ENCODE measurements at places on chromosomes 3 and 15.

GRCh38 chr3:59810606-59811005 lies 760.8 kb upstream of the CFAP20DC start:
- no peak for DNase-seq

- DNase-seq: no peak
These were observed 308.9 kb downstream of the EPHB1 start for GRCh38 chr3:135103917-135104316.

- no peak for DNase-seq
These were observed 194.9 kb upstream of the EPHA6 start for GRCh38 chr3:96619475-96619874.

- DNase-seq: no peak
These were observed 1.5 kb upstream of the SLC24A5 start for GRCh38 chr15:48119277-48119676.

- peak; percentile 39 for DNase-seq
These were observed at the start of gene CALML4 for GRCh38 chr15:68204776-68205557. CALML4 (minus strand) TSS chr15:68205332; CDS start chr15:68205247, 85 bp downstream.

GRCh38 chr15:88031461-88031860 lies 225.1 kb downstream of the NTRK3 start:
- DNase-seq: peak; percentile 52

- no peak for DNase-seq
These were observed 21.3 kb downstream of the ITGA11 start for GRCh38 chr15:68410466-68411342.

- DNase-seq: no peak
These were observed 929.7 kb upstream of the CFAP20DC start for GRCh38 chr3:59979542-59979941.

DNA sequence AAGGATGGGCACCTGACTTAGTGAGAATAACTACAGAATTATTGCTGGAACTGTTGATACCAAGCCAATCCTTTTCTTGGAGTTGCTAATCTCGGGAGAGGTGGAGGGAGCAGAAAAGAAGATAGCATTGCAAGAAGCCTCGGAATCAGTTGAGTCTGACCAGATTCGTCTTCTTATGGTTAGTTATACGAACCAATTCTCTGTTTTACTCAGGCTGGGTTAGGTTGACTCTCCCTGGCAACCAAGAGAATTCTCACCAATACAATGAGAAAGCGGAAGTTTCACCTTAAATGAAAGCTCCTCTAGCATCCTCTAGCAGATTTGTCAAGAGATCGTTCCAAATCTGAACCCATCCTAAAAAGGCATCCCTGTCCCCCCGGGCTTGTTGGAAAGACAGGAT lies 43.5 kb upstream of the UBE2E1 start:
- DNase-seq: no peak

DNA sequence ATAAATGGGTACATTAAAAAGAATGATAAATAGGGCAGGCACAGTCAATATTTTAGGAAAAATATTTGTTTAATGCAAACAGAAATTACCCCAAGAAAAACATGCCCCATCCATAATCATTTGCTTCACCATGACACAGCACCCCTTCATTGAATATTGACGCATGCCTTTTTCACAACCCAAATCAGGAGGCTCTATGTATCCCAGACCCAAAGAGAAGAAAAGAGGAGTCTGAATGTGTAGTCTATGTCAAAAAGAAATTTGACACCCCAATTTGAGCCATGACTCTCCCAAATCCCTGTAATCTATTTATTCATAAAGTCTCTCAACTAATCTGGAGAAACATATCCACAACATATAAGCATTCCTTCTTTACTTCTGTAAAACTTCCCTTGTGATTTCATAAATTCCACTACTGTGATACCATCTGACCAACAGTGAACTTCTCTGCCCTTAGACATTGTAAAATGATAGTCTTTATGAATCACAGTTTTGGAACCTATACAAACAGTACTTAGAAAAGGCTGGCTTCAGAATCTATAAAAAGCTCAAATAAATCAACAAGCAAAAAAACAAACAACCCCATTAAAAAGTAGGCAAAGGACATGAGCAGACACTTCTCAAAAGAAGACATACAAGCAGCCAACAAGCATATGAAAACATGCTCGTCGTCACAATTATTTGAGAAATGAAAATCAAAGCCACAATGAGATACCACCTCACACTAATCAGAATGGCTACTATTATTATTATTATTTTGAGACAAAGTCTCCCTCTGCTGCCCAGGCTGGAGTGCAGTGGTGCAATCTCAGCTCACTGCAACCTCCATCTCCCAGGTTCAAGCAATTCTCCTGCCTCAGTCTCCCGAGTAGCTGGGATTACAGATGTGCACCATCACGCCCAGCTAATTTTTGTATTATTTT lies 53.4 kb upstream of the XRN1 start:
- DNase-seq: peak; percentile 94

- DNase-seq: peak; percentile 24
These were observed 570.0 kb upstream of the NR2F2 start for GRCh38 chr15:95760508-95760907.

DNA sequence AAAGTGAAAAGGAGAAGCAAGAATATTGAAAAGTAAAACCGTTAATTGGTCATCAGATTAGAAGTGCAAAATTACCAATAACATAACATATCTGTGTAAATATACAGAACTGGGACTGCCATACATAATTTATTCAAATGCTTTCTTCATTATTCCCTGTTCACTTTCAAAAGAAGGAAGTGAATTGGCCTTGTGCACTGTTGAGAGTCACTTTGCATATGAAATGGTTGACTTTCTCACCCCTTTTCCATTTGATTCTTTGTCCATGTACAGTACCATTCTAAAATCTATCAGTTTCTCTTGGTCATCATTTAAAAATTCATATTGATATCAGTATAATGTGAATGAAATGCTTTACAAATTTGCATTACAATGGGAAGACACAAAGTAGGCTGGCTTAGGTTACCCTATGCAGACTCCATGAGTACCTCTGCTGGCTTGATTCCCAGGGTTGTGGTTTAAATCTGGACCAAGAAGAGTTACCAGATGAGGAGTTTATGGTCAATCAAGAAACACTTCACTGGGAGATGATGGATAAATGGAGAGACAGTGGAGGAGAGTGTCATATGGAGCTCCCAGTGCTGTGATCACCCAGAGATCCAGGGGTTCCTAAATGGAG lies 210.9 kb upstream of the TOPAZ1 start:
- DNase-seq: peak; percentile 70

DNA sequence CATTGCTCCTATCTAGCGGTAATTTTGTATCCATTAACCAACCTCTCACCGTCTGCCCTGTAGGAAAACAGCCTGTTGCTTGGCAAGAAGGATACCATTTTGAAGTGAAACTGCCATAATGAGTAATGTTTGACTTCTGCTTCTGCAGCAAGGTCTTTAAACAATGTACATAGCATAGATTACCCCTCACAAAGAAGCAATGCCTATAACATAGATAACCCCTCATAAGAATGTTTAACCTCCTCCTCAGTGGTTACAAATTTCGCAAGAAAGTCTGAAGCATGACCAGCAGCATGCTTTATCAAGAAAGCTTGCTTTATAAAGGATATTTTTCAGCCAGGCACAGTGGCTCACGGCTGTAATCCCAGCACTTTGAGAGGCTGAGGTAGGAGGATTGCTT lies 61.2 kb upstream of the MFGE8 start:
- DNase-seq: no peak

DNA sequence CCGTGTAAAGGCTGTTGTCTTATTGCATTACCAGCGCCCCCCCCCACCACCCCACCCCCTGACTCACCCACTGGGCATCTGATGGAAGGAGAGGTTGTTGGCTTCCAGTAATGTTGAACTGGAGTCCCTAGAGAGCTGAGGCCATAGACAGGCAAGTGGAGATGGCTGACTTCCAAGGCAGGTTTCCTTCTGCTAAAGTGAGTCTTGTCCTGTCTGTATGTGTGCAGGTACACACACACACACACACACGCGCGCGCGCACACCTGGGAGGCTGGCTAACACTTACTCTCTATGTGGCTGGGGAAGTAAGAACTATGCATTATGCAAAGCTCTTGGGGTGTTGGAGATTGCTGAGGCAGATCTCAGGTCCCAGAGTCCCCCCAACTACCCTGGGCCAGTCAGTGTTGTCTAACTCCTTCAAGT lies 1.6 kb upstream of the KY start:
- peak; percentile 72 for DNase-seq

DNA sequence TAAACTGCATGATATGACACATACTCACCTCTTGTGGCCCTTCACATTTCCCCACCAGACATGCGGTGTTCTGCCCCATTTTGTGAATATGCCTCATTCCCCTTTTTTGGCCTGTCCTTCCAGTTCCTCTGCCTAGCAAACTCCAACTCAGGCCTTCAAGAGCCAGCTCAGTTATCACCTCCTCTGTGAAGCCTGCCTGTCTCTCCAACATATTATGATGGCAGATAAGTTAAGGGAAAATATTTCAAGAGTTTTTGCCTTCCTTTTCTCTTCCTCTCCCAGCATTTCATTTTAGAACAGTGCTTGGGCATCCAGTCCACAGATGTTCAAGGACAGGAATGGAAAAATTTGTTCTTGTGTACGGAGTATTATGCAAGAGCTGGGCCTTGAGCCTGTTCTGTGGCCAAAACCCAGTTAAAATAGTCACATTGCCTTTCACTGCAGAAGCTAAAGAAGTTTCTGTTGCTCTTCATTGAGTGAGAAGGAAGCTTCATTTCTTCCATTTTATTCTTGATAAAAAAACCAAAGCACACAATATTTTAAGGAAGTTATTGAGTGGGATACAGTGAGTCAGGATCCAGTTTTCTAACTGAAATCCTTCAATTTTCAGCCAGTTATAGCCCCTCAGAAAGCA lies 192.0 kb downstream of the GHSR start:
- DNase-seq: no peak

- DNase-seq: no peak
These were observed 275.9 kb downstream of the DOCK3 start for GRCh38 chr3:50950591-50950990.

GRCh38 chr3:12436514-12437220 lies 47.6 kb upstream of the TSEN2 start:
- peak; percentile 77 for DNase-seq

DNA sequence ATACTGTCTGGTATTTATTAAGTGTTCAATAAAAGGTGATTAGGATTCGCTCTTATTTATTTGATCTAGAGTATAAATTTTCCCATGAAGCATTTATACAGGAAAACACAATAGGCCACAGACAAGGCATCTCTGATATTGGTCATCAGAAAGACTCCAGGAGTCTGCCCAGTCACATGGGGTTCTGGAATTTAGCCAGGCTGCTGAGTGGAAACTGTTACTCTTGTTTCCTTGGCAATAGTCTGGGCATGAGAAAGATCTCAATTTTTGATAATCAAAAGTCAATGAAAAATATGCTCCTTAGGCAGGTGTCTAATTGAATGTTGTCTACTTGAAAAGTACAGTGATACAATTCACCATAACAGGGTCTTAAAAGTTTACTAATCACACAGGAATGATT lies 161.2 kb downstream of the FRMD5 start:
- peak; percentile 88 for DNase-seq

DNA sequence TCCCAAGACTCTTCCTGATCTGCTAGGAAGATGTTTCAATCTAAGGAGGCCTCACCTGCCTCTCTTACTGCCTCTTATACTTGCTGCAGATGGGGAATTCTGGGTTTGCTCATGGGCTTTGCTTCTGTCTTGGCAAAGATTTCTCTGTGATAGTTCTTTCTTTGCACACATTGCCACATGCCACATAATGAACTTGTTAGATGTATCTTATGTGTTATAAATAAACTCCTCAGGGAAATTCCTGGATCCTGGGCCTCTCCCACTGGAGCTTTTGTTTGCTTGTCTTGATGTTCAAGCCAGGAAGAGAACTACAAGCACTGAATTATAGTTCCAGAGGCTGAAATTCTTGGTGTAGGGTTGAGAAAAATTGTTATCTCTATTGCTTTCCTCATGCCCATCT lies 12.2 kb downstream of the RTP1 start:
- DNase-seq: no peak

DNA sequence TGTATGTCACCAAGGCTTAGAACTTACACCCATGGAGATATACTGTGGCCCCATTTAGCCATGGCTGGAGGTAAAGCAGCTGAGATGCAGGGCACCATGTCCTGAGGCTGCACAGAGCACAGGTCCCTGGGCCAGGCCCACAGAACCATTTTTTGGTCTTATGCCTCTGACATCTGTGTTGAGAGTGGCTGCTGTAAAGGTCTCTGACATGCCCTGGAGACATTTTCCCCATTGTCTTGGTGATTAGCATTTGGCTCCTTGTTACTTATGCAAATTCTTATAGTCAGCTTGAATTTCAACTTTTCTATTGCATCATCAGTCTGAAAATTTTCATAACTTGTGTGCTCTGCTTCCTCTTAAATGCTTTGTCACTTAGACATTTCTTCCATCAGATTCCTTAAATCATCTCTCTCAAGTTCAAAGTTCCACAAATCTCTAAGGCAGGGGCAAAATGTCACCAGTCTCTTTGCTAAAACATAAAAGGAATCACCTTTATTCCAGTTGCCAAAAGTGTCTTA lies 701.3 kb downstream of the EPHA3 start:
- DNase-seq: no peak

DNA sequence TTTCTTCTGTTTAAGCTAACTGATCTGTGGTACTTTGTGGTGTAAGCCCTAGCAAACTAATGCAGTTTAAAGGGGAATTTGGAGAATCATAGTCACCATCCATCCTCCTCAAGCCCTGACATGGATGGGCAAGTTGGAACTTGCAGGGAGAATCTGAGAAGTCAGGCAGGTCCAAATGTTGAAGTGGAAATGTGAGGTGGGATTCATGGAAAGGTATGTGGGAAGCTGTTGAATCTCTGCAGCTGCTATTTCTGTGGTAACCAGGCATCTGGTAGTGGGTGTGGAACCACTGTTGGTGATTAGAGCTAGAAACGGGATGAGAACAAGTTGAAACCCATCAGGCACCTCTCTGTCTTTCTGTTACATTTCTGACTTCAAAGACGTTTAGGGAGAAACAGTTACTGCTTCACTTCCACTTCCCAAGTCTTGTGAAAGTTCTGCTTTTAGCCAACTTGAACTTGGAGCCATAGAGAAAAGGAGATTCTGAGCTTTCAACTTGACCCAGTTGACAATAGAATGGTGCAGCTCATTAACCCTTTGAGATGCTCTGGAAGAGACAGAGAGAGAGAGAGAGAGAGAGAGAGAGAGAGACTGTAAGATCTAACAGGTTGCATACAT lies 38.1 kb upstream of the NMNAT3 start:
- no peak for DNase-seq

- peak; percentile 95 for DNase-seq
These were observed at the start of gene RAB8B for GRCh38 chr15:63188926-63189871. RAB8B (plus strand) TSS chr15:63189606; CDS start chr15:63189625, 19 bp downstream.

GRCh38 chr3:106577241-106577640 lies 708.4 kb upstream of the CBLB start:
- no peak for DNase-seq

- DNase-seq: no peak
These were observed 87.0 kb upstream of the BOC start for GRCh38 chr3:113124256-113124830.

- DNase-seq: peak; percentile 66
These were observed 93.2 kb downstream of the SLCO3A1 start for GRCh38 chr15:91946581-91947292.

- no peak for DNase-seq
These were observed 699 bp upstream of the MESP1 start for GRCh38 chr15:89751748-89752147.

Measured in M059J (cell line).